ENCODE measurements at places on chromosomes 13 and 19.

DNA sequence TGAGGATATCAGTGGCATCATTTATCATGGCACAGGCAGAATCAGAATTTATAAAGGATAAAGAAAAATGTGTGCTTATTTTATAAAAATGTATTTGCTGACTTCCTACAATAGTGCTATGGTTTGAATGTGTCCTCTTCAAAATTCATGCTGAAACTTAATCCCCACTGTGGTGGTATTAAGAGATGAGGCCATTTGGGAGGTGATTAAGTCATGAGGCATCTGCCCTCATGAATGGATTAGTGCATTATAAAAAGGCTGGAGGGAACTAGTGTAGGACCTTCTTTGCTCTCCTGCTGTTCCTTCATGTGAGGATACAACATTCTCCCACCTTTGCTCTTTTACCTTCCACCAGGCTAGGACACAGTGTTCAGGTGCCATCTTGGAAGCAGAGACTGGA is 212.8 kb downstream of the RFC3 start:
- no peak for DNase-seq

DNA sequence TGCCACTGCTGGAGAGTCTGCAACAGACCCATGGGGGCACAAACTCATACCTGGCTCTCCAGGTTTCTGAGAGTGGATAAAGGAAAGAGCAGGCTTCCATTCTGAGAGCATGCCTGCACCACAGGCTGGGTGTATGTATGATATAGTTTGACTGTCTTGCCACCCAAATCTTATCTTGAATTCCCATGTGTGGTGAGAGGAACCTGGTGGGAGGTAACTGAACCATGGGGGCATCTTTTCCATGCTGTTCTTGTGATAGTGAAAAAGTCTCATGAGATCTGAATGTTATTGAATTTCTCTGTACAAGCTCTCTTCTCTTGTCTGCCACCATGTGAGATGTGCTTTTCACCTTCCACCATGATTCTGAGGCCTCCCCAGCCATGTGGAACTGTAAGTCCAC is 50.2 kb downstream of the ERICH6B start:
- no peak for DNase-seq

DNA sequence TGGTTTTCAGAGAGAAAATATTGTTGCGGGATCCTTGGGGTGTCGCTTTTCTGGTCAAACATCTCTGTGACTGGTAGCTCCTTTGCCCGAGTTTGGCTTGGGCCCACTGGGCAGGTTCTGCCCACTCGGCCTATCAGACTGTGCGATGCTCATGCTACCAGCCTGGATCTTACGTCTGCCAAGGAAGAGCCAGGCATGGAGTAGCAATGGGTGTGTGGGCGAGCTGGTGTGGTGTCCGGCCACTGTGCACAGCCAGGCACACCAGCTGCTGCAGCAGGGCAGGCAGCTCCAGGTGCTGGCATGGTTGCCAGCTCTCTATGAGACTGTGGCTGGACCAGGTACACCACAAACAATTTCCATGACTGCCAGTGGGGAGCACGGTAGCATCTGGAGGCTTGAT is 1351.8 kb upstream of the PCDH20 start:
- DNase-seq: no peak

GRCh38 chr19:46381756-46382345 is 31.5 kb downstream of the CCDC8 start:
- DNase-seq: no peak

DNA sequence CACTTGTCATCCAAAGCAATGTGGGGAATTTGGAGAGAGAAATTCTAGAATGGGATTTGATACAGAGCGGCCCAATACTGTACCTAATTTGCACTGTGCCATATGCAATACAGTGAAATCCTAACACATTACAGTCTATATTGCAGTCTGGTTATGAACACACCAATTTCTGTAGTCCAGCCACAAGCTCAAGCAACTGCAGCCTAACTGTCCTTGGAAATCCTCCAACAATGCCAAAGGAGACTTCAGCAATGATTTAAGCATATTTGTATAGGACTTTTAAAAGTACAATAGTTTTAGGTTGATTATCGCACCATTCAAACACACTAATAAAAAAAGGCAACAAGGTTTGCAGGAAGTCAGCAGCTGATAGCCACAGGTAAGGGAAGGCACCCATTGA is 17.3 kb downstream of the DIAPH3 start:
- no peak for DNase-seq

DNA sequence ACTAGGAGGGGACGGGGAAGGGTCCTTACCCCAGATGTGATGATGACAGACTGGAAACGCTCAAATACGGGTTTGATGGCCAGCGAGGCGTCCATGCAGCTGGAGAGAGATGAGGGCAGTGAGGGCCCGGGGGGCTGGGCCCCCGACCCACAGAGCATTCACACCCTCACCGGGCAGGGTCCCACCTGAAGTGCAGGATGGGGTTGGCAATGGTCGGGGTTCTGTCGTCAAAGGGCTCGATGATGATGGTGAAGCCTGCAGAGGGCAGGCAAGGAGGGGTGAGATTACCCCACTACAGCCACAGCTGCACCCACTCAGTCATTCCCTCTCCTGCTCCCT is 13.0 kb downstream of the ERCC2 start:
- DNase-seq: no peak

- DNase-seq: no peak
Observed at GRCh38 chr13:28355822-28356371, 139.0 kb downstream of the FLT1 start.

GRCh38 chr13:62387647-62388046 is 972.0 kb upstream of the PCDH20 start:
- DNase-seq: no peak

DNA sequence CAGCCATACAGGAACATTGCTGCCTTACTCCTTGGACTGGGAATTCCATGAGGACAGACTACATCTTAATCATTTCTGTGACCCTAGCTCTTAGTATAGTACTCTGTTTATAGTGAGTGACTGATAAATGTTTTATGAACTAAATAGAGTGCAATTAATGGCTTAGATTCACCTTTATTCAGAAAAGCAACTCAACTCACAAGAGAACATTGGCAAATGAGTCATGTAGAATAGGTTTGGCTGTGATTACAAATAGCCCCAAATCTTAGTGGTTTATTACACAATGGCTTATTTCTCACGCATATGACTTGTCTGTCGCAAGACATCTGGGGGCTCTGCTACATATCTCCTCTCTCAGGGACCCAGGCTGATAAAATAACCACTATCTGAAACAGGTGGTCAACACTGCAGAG is 121.6 kb upstream of the KL start:
- no peak for DNase-seq

All from pancreas (tissue), 10 donors.